ENCODE measurements at places on chromosomes 11 and 22. TPM values are rescaled to one million over a fixed set of nuclear protein-coding genes. Genes with fewer than 3 reads are reported as not detected.

GRCh38 chr11:43561832-43562231 is 118.7 kb upstream of the HSD17B12 start:
- no peak overlapping the region for H3K4me3 ChIP-seq
- H3K36me3 ChIP-seq, result no peaks in the 10 kb centered on the region
- no peak for DNase-seq
- H3K27me3 ChIP-seq, result peaks cover 15% of the 10 kb centered on the region
- peaks cover 3% of the 10 kb centered on the region for H3K4me1 ChIP-seq

- no peak overlapping the region for H3K4me3 ChIP-seq
- no peak for DNase-seq
- H3K4me1 ChIP-seq, result no peaks in the 10 kb centered on the region
- no peaks in the 10 kb centered on the region for H3K36me3 ChIP-seq
- no peak overlapping the region for H3K27ac ChIP-seq
Observed at GRCh38 chr11:78954261-78954660, 379.6 kb upstream of the NARS2 start.

GRCh38 chr22:47474895-47475294 is 712.4 kb downstream of the TBC1D22A start:
- peak overlapping the region; percentile 31 for H3K4me3 ChIP-seq
- no peak for DNase-seq
- no peaks in the 10 kb centered on the region for H3K27me3 ChIP-seq
- H3K27ac ChIP-seq, result no peak overlapping the region

DNA sequence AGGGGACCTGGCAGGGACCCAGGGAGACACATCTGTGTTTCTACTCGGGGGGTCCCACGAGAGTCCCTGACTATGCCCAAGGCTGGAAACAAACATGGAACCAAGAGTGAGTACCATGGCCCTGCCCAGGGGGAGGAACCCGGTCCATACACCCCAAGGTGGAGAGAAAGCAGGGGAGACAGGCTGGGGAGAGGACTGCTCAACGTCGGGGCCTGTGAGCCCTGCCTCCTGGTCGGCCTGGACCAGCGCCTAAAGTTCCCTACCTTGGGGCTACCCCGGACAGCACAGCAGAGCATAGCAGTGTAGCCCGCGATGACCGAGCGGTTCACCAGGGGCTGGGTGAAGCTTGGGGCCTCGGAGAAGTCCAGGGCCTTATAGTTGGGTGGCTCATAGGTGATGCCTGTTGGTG is 20.2 kb downstream of the MYBPC3 start:
- peaks cover 6% of the 10 kb centered on the region for H3K36me3 ChIP-seq
- DNase-seq, result no peak
- H3K27ac ChIP-seq, result no peak overlapping the region

The CABP4 gene
- 0.28 TPM for total RNA-seq

The MMP1 gene
- total RNA-seq, result not detected

All from CD8-positive, alpha-beta memory T cell (primary cell).